ENCODE measurements at places on chromosomes 3 and 15.
A peak's percentile ranks its signal among the peaks of the same experiment; 100 is the strongest.

DNA sequence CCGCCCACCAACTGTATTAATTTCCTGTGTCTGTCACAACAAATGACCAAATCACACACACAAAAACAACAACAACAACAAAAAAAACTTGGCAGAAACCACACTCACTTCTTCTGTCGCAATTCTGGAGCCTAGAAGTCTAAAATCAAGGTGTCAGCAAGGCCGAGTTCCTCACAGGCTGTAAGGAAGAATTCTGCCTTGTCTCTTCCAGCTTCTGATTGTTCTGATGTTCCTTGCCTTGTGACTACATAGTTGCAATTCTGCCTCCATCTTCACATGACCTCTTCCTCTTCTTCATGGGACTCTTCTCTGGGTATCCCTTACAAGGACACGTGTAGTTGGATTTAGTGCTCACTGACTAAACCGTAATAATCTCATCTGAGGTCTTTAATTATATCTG, 61.4 kb downstream of the IL12A start:
- no peak for DNase-seq

GRCh38 chr3:63998852-63999754, 24.2 kb downstream of the PSMD6 start:
- DNase-seq, result no peak

DNA sequence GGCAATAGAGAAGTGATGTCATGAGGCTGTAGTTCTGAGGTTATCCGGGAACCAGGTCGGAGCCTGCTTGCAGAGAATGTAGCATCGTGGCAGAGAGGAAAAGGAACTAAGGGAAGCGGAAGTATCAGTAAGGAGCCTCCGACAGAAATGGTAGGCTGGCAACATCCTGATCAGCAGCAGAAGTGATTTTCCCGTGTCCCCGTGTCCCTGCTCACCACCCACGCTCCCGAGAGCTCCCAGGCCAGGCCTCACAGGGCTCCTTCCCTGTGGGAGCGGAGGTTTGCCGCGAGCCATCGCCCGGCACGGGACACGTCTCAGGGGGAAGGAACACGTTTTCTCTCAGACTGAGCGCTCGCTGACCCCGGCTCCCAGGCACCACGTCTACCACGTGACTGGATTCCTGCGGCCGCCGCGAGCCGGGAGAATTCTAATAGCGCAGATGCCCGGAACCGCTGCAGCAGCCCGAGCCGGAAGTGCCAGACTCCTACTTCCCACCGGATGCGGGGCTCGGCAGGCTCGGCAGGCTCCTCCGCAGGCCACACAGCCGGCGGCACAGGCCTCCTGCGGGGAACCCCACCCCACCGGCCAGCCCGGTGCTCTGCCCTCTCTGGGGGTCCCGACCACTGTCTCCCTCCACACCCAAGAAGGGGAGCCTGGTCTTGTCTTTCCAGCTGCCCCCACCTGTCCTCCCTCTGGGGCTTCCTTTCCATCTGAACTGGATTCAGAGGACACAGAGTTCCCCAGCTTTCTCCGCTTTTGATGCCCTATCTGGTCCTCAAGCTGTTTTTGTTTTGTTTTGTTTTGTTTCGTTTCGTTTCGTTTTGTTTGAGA, 99.3 kb downstream of the BDH1 start:
- DNase-seq, result peak; percentile 68

DNA sequence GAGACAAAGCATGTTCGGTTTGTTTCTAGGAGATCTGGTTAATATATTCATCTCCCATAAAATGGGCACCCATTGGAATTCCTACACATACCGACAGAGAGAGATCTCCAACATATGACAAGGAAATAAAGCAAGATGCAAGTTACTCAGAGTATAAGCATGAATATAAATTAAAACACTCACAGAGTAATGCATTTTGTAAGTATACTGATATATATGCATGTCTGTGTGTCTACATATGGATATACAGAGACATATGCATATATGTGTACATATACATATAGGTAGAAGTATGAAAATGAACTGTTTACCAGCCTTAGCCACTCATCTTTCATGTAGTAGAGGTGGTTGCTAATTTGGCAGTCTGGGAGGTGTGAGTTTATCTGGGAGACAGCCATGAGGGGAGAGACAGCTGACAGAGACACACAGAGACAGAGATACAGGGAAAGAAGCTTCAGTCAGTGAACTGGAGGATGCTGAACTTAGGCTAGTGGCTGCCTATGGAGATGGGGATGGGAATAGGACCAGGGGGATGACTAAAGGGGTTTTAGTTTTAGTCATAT, 134.5 kb downstream of the NTRK3 start:
- no peak for DNase-seq

GRCh38 chr3:98733053-98733811, 29.9 kb upstream of the ST3GAL6 start:
- no peak for DNase-seq

DNA sequence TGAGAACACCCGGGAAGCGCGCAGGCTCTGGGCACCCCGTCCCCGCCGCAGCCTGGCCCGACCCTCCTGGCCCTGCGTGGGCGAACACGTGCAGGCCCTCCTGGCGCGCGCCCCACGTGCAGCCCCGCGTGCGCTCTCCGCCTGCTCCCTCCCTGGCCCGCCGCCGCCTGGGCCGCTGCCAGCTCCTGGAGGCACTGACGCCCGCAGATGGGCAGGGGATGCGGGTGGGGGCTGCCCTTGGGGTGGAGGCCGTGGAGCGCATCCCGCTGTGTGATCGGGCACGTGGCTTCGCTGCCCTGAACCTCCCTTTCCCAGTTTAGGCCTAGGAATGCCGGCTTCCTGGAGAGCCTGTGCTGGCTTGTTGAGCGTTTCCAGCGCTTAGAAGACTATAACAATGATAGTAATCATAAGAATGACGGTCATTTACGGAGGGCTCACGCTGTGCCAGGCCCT, 104.6 kb upstream of the SLC6A6 start:
- no peak for DNase-seq

- no peak for DNase-seq
Measured at GRCh38 chr3:113193719-113194118, 17.6 kb upstream of the BOC start.

DNA sequence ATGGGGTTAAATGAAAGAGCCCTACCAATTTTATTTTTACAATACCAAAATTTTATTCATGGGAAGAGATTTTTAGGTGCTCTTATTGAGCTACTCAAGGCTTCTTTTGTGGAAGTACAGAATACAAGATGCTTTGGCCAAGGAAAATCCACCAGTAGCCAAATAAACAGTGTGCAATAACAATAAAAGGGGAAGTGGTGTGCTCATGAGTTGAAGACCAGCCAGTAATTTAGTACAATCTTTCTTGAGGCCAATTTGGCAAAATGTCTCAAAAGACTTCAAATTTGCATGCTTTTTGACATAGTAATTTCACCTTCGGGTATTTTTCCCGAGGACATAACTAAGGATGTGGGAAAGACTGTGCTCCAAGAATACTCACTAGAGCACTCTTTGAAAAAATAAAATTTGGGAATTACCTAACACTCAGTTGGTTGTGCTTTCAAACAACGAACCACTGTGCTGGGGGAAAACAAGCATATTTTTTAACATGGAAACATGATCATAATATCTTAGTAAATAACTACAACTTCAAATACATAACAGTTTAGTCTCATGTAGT, 294.0 kb downstream of the DIPK2A start:
- no peak for DNase-seq
